ENCODE measurements at places on chromosomes 13 and 19.

- no peak for DNase-seq
Measured at GRCh38 chr13:62710787-62711186, 1295.1 kb upstream of the PCDH20 start.

DNA sequence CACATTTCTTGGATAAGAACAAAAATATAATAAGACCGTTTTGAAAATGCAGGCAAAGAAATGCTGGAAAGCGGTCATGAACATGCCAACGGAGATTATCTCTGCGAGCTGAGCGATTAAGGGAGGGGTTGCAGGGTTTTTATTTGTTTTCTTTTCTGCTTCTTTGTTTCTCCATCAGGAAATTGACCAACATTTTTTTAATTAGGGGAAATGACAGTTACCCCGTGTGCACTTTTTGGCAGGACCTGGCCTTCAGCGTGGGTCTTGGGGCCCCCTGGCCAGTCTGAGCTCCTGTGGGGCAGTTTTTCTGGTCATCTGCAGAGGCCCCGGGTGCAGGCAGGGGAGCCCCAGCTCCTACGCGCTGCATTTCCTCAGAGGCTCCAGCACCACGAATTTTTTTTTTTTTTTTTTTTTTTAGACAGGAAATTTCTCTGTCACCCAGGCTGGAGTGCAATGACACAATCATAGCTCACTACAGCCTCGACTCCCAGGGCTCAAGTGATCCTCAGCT, 31.3 kb upstream of the HOMER3 start:
- DNase-seq = no peak

DNA sequence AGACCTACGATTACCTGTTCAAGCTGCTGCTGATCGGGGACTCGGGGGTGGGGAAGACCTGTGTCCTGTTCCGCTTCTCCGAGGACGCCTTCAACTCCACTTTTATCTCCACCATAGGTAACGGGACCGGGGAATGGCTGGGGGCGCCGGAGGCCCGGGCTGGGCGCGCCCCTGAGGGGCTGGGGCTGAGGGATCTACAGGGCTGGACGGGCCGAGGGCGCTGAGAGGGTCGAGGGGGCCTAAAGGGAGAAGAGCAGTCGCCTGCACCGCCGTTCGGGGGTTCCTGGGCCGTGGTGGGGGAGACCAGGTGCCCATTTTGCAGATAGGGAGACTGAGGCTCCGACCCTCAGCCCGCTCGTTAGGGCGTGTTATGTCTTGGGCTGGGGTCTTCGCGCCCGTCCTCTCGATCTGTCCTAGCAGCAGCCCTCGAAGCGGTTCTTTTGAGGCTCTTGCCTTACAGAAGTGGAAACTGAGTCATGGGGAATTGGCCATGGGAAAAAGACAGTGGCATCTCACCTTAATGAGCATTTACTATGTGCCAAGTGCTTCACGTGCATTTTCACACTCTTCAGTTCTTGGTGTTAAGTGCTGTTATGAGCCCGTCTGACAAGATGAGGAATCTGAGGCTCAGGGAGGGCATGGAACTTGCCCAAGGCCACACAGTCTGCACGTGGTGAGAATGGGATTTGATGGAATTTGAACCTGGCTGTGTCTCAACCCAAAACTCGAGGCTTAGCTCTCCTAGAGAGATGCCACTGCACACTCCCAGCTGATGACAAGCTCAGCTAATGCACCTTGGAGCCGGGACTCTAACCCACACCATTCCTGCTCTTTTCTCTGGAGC, 442 bp downstream of the RAB8A start:
- no peak for DNase-seq

DNA sequence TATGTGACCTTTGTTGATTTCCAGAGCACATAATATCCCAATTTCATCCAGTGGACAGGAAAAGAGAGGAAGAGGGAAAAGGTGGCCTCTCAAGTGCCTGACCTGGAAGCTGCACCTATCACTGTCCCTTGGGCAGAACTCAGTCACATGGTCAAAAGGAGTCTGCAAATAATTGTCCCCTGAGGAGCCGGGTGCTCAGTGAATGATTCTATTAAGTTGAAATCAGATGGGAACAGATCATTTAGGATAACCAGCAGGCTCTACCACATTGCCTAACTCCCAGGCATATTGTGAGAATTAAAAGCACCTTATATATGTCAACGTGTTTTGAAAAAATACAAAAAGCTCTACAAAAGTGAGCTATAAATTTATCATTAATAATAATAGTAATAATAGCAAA, 6.8 kb downstream of the KL start:
- no peak for DNase-seq

- no peak for DNase-seq
Measured at GRCh38 chr13:102369302-102369701, 32.5 kb downstream of the FGF14 start.

DNA sequence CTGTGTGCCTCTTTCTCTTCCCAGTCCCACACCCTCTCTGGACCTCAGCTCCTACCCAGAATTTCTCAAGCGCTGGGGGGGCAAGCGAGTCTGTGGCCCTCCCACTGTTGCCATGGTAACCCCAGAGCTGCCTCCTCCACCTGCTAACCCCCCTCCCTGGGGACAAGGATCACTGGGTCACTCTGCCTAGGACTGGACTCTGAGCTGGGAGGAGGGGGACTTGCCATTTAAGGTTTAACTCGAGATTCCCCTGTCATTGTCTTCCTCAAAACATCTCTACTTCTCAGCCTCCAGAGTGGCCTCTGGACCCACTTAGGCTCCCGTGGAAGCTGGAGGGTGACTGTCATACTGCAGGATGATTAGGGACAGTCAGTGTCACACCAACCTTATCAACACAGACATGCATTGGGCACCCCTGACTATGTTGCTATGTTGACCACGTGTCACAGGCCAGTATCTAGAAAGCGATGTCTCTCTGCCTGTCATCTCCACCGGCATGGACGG, 2.2 kb downstream of the PALM3 start:
- no peak for DNase-seq

GRCh38 chr13:85755123-85755522, 44.1 kb downstream of the SLITRK6 start:
- DNase-seq = no peak
